ENCODE measurements at places on chromosomes 16 and 17. TPM values are rescaled to one million over a fixed set of nuclear protein-coding genes. Genes with fewer than 3 reads are reported as not detected.

CPPED1 gene
- 9.8 TPM for total RNA-seq

DNA sequence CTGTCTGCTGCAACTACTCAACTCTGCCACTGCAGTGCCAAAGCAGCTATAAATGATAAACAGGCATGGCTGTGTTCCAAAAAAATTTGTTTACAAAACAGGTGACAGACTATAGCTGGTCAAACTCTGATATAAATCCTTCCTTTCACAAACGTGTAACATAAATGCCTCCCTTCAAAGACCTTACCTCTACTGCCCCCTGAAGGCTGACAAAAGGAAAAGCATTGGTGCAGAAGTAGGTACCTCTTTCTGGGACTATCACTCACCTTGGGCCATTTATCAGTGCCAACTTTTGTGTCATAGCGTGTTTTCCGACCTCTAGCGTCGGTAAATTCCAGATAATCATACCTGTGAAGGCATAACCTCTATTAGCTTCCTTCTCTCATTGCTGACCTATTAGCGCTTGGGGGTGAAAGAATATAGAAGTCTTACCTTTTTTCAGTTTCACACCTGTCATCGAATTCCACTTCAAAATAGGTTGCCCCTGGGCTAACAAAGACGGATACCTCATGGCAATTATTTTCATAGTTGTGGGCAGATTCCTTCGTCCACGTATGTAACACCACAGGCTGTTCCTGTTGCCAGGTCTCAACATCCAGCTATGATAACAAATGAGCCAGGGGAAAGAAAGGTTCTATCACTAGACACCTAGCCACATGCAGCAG lies 67.9 kb downstream of the ZZEF1 start:
- no peaks in the 10 kb centered on the region for H3K27me3 ChIP-seq
- no peak overlapping the region for H3K4me3 ChIP-seq
- no peaks in the 10 kb centered on the region for H3K4me1 ChIP-seq
- peaks cover 32% of the 10 kb centered on the region for H3K36me3 ChIP-seq

DNA sequence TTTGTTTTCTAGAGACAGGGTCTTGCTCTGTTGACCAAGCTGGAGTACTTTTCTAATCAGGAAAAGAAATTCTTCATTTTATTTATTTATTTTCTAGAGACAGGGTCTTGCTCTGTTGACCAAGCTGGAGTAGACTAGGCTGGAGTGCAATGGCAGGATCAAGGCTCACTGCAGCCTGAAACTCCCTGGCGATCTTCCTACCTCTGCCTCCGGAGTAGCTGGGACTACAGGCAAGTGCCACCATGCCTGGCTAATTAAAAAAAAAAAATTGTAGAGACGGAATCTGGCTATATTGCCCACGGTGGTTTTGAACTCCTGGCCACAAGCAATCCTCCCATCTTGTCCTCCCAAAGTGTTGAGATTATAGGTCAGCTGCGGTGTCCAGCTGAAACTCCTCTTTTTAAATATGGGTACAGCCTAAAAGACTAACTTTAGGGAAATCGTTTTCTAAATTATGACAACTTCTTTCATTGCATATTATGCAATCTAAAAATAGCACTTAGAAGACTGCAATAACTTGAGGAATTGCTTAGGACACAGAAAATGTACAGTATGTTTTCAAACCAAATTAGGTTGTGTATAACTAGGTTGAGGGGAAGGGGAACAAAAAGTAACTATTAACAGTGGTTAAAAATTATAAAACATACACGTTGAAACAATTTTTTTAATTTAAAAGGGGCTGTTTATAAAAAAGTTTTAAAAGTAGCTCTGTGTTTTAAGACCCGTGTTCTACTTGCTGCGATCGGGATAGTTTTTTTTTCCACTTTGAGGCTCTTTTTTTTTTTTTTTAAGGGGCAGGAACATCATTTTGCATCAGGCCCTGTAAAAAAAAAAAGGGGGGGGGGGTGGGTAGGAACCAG lies 4.7 kb downstream of the PRAC1 start:
- H3K27me3 ChIP-seq = peaks cover 70% of the 10 kb centered on the region
- H3K4me3 ChIP-seq = no peak overlapping the region
- H3K36me3 ChIP-seq = peaks cover 3% of the 10 kb centered on the region
- H3K27ac ChIP-seq = no peak overlapping the region
- H3K4me1 ChIP-seq = peaks cover 14% of the 10 kb centered on the region

GRCh38 chr16:84807776-84808175 lies 12.0 kb upstream of the CRISPLD2 start:
- H3K4me1 ChIP-seq = peaks cover 8% of the 10 kb centered on the region
- no peaks in the 10 kb centered on the region for H3K36me3 ChIP-seq
- no peak overlapping the region for H3K4me3 ChIP-seq
- H3K27ac ChIP-seq = no peak overlapping the region
- no peak for DNase-seq
- H3K27me3 ChIP-seq = peaks cover 4% of the 10 kb centered on the region

DNA sequence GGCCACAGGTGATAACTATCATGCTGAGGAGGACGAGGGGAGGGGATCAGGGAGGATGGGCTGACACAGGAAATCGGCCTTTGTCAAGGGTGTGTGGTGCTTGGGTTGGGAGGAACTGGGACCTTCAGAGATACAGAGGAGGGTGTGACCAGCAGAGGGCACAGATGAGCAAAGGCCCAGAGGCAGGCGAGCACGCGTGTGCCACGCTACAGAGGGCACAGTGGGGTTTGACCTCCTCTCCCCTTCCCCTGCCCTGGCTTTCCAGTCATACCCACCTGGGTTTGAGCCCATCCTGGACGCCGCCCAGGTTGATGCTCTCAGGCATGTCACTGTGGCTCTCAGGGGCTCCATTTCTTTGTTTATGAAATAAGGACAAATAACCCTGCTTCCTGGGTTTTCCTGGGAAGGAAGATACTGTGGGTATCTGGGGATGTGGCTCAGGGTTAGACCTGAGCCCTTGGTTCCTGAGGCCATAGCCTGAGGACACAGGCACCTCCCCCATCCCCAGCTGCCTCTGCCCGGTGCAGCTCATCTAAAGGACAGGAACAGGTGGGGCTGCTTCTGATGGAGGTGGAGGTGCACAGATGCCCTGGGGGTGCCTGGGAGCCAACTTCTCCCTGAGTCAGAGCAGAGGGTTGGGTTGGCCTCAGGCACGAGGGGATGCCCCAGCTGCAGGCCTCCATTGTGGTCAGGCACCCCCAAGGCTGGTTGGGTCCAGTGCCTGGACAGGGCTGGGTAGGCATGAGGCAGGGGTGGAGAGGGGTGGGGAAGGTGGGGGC lies 51.8 kb downstream of the BEAN1 start:
- DNase-seq = peak; percentile 90
- H3K36me3 ChIP-seq = no peaks in the 10 kb centered on the region
- no peak overlapping the region for H3K4me3 ChIP-seq
- peaks cover 34% of the 10 kb centered on the region for H3K4me1 ChIP-seq
